ENCODE measurements at places on chromosomes 1 and 21. TPM values are rescaled to one million over a fixed set of nuclear protein-coding genes. Genes with fewer than 3 reads are reported as not detected.

DNA sequence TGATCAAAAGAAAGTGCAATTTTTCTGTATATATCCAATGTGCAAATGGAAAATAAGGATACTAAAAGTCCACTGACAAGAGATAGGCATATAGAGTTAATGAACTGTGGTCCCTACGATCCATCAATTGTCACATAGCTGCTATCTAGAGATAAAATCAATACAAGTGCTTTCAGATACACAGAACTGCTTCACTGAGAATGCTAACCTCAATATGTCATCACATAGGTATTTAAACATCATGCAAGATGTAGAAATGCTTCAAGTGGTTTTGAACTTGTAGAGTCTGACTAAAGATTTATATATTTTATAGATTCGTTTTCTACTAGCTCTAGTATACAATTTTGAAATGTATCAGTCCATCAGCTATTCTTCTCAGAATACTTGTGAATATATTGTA is 1604.7 kb downstream of the PLA2G4A start:
- no peaks in the 10 kb centered on the region for H3K4me1 ChIP-seq
- H3K27me3 ChIP-seq = no peaks in the 10 kb centered on the region

DNA sequence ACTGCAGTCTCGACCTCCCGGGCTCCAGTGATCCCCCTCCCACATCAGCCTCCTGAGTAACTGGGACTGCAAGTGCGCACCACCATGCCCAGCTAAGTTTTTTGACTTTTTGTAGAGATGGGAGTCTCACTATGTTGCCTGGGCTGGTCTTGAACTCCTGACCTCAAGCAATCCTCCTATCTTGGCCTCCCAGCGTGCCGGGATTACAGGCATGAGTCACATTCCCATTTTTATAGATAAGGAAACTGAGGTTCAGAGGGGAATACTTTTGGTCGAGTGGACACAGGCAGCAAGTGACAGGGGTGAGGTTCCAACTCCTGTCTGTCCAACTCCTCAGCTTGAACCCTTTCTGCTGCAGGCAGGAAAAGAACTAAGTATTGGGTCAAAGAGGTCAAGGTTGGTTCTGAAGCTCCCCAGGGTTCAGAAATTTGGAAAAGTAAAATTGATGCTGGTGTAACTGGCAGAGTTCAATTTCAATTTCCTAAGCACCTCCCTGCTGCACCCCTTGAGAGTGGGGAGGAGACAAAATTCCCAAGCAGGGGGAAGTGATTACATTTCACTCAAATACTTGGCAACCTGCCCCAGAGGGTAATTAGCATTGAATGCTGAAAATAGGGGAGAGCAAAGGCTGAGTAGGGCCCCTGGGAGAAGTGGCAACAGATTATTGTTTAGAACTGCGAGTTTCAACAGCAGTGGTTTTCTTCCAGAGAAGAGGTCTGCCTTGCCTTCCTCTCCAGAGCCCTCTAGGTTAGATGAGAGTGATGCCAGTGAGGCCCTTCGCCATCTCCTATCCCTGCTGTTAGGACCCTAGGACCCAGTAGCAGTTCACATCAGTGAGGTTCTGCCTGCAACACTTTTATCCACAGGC is 17.5 kb upstream of the ALPL start:
- H3K4me1 ChIP-seq = peaks cover 3% of the 10 kb centered on the region
- H3K27me3 ChIP-seq = no peaks in the 10 kb centered on the region
- no peaks in the 10 kb centered on the region for H3K36me3 ChIP-seq
- no peak overlapping the region for H3K27ac ChIP-seq
- no peak overlapping the region for H3K4me3 ChIP-seq

DNA sequence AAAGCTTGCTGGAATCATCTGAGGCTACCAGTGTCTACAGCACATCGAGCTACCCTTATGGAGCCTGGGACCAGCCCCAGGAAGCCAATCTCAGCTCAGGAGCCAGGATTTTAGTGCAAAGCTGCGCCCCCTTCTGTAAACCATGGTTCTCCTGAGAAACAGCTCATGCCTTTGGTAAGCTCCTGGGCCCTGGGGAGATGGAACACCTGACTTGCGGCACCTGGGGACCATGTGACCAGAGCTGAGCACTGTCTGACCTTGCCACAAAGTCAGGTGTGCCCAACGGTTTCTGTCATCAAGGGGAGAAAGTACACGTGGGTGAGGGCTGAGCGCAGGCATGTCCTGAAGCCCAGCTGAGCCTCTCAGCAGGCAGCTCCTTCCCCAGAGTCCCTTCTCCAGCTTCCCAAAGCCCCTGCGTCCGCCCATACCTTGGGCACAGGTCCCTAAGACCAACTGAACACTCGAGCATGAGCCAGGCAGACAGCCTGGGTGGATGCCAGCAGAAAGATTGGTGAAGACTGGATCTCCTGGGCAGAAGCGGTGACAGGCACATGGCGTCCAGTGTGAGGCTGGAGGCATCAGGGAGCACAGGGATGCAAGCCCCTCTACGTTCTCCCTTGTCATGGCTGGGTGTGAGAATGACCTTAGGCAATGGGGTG is 57.9 kb upstream of the TENT5B start:
- DNase-seq = no peak
- H3K36me3 ChIP-seq = no peaks in the 10 kb centered on the region
- no peak overlapping the region for H3K4me3 ChIP-seq
- H3K27me3 ChIP-seq = no peaks in the 10 kb centered on the region

DNA sequence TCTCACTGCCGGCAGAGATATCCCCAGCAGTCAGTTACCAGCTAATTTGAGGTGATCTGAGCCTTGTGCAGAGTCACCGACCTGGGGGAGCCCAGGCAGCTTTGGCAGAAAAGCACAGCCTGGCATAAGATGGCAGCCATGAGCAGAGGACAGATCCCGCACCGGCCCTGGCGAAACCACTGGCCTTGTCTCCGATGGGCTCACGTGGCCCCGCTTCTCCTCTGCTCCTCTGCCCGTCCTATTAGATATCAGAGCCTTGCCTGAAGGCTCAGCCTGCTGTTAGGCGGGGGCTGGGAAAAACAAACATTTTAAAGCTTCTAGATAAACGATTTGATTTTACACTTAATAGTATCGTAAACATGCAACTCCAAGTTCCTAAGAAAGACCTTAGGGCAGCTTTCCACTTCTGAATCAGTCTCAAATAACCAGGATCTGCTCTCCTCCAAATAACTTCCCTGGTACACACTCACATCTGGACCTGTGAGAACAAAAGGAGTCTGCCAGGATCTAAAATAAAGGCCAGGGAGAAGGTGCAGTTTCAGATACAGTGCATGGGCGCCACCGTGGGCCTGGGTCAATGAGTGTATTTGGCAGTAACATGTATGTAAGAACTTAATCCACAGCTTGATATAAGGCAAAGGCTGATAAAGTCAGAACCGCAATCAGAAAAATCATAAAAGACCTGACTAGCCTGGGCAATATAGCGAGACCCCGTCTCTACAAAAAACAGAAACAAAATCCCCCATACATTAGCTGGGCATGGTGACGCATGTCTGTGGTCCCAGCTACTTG is 10.0 kb downstream of the EDARADD start:
- no peak overlapping the region for H3K27ac ChIP-seq
- H3K4me3 ChIP-seq = no peak overlapping the region
- DNase-seq = no peak

DNA sequence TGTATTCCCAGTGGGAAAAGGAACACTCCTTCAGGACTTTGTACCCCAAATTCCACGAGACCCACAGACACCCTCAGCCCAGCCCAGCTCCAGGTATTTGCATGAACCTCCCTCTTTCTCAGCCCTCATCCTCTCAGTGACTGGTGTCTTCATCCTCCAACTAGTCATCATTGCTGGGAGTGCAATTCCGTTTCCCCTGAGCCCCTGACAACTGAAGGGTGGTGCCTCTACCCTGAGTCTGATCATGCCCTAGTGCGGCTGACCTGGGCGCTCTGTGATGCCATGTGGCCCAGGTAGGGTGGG is 3.8 kb upstream of the ZNF692 start:
- no peak overlapping the region for H3K27ac ChIP-seq
- H3K4me1 ChIP-seq = peaks cover 11% of the 10 kb centered on the region
- H3K4me3 ChIP-seq = peak overlapping the region; percentile 66

DNA sequence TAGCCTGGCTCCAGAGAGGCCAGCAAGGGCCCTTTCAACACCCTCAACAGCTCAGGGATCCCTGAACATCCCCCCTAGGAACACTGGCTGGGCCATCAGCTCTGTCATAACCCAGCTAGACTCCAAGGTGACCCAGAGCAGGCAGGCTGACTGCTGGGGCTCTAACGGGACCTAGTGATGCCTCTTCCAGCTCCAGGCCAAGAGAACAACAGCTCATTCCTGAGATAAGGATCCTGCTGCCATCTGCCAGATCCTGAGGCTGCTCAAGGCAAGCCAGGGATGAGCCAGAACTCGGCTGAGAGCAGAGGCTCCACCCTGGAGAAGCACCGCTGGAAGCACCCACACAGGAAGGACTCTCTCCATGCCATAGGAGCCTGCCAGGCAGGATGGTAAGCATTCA is 2.0 kb downstream of the VSIG8 start:
- H3K36me3 ChIP-seq = no peaks in the 10 kb centered on the region
- no peaks in the 10 kb centered on the region for H3K4me1 ChIP-seq
- peaks cover 3% of the 10 kb centered on the region for H3K27me3 ChIP-seq
- no peak for DNase-seq
- no peak overlapping the region for H3K4me3 ChIP-seq
- H3K27ac ChIP-seq = no peak overlapping the region

GRCh38 chr1:12438349-12438924 is 179.6 kb downstream of the DHRS3 start:
- H3K36me3 ChIP-seq = no peaks in the 10 kb centered on the region
- H3K27ac ChIP-seq = no peak overlapping the region
- no peak overlapping the region for H3K4me3 ChIP-seq
- H3K27me3 ChIP-seq = no peaks in the 10 kb centered on the region
- peak; percentile 73 for DNase-seq

- no peaks in the 10 kb centered on the region for H3K36me3 ChIP-seq
- no peak overlapping the region for H3K4me3 ChIP-seq
- peaks cover 5% of the 10 kb centered on the region for H3K4me1 ChIP-seq
Observed at GRCh38 chr21:35015435-35016024, 33.6 kb downstream of the RUNX1 start.

- H3K36me3 ChIP-seq = no peaks in the 10 kb centered on the region
- H3K27me3 ChIP-seq = no peaks in the 10 kb centered on the region
- H3K4me3 ChIP-seq = no peak overlapping the region
- no peak for DNase-seq
Observed at GRCh38 chr1:3460672-3461131, 6.2 kb downstream of the ARHGEF16 start.

GRCh38 chr1:38082769-38083263 is 36.2 kb upstream of the POU3F1 start:
- no peaks in the 10 kb centered on the region for H3K4me1 ChIP-seq
- H3K4me3 ChIP-seq = no peak overlapping the region
- no peak overlapping the region for H3K27ac ChIP-seq
- no peaks in the 10 kb centered on the region for H3K36me3 ChIP-seq
- no peak for DNase-seq

- no peak overlapping the region for H3K4me3 ChIP-seq
- H3K27me3 ChIP-seq = no peaks in the 10 kb centered on the region
- DNase-seq = no peak
- H3K36me3 ChIP-seq = no peaks in the 10 kb centered on the region
- no peak overlapping the region for H3K27ac ChIP-seq
- H3K4me1 ChIP-seq = peaks cover 14% of the 10 kb centered on the region
Observed at GRCh38 chr1:119316870-119317416, 51.6 kb upstream of the HAO2 start.

GRCh38 chr1:237901299-237901934 is 10.7 kb upstream of the ZP4 start:
- no peaks in the 10 kb centered on the region for H3K27me3 ChIP-seq
- DNase-seq = no peak
- no peak overlapping the region for H3K4me3 ChIP-seq
- no peaks in the 10 kb centered on the region for H3K36me3 ChIP-seq
- no peaks in the 10 kb centered on the region for H3K4me1 ChIP-seq

GRCh38 chr1:210910020-210910575 is 223.8 kb downstream of the KCNH1 start:
- no peaks in the 10 kb centered on the region for H3K36me3 ChIP-seq
- no peaks in the 10 kb centered on the region for H3K27me3 ChIP-seq
- no peak for DNase-seq
- no peak overlapping the region for H3K27ac ChIP-seq
- no peak overlapping the region for H3K4me3 ChIP-seq
- no peaks in the 10 kb centered on the region for H3K4me1 ChIP-seq

- H3K27me3 ChIP-seq = peaks cover 3% of the 10 kb centered on the region
- no peaks in the 10 kb centered on the region for H3K36me3 ChIP-seq
- no peak for DNase-seq
- no peaks in the 10 kb centered on the region for H3K4me1 ChIP-seq
Observed at GRCh38 chr1:61370177-61370912, 288.0 kb downstream of the NFIA start.

DNA sequence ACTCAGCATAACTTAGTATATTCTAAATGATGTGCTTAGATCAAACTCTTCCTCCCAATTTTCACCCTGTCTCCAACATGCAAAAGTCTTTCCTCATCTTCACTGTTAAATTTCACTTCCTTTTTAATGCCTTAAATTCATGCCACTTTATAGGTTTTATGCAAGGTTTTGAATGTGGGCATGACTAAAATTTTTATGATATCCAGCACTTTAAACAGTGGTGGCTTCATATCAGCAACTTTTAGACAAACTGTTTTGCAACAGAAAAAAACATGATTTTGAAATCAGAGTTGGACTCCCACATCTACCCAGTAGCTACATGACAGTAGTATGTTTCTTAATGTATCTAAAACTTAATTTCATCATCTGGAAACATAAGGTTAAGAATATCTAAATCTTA is 84.7 kb upstream of the ZP4 start:
- H3K4me1 ChIP-seq = no peaks in the 10 kb centered on the region
- no peaks in the 10 kb centered on the region for H3K27me3 ChIP-seq
- no peak for DNase-seq
- no peaks in the 10 kb centered on the region for H3K36me3 ChIP-seq
- H3K4me3 ChIP-seq = no peak overlapping the region
- no peak overlapping the region for H3K27ac ChIP-seq

- H3K36me3 ChIP-seq = no peaks in the 10 kb centered on the region
- H3K27me3 ChIP-seq = no peaks in the 10 kb centered on the region
- H3K4me1 ChIP-seq = no peaks in the 10 kb centered on the region
- H3K4me3 ChIP-seq = no peak overlapping the region
Observed at GRCh38 chr21:24730661-24731060, 876.6 kb downstream of the MRPL39 start.

DNA sequence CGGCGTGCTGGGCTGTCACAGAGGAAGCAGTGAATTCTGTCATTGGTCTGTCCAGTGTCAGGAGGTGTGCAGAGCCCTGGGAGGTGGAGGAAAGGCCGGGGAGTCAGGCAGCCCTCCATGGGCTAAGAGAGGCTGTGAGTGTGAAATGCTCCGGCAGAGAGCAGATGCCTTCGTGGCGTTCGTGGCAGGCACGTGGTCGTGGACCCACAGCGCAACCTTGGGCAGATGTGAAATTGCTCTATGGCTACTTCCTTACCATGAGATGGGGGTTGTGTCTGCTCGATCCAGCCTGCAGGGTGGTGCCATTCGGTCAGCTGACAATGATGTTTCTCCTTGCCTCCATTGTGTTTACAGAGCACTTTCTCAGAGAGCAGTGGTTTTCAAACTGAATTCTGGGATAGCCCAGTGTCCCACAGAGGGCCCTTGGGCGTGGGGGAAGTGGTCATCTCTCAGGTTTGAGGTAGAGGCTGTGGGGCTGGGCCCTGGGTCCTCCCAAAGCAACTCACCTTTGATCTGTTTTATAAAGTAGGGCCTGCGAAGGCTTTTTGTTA is 27.9 kb downstream of the TNFRSF1B start:
- H3K36me3 ChIP-seq = peaks cover 31% of the 10 kb centered on the region
- H3K4me3 ChIP-seq = no peak overlapping the region
- H3K27ac ChIP-seq = no peak overlapping the region
- no peaks in the 10 kb centered on the region for H3K27me3 ChIP-seq
- peaks cover 28% of the 10 kb centered on the region for H3K4me1 ChIP-seq

The PPP2R5A gene
- total RNA-seq = 33.8 TPM

The LDLRAD1 gene
- not detected for total RNA-seq

The SLC27A3 gene
- total RNA-seq = 11.9 TPM

The DPYD gene
- total RNA-seq = 15.5 TPM

The LMOD1 gene
- total RNA-seq = 0.15 TPM

The KRTAP12-4 gene
- total RNA-seq = not detected

The SERTAD4 gene
- total RNA-seq = not detected

The SLC41A1 gene
- 0.40 TPM for total RNA-seq

The LRRC8B gene
- total RNA-seq = 8.9 TPM

The OR2T33 gene
- total RNA-seq = not detected

All from GM12878 (cell line).